ENCODE measurements at places on chromosomes 5 and 9. TPM values are rescaled to one million over a fixed set of nuclear protein-coding genes. Genes with fewer than 3 reads are reported as not detected.

The NXNL2 gene
- total RNA-seq, result not detected

The C5orf34 gene
- total RNA-seq, result 0.73 TPM

The SOX30 gene
- total RNA-seq, result 0.19 TPM

The CBY3 gene
- not detected for total RNA-seq

DNA sequence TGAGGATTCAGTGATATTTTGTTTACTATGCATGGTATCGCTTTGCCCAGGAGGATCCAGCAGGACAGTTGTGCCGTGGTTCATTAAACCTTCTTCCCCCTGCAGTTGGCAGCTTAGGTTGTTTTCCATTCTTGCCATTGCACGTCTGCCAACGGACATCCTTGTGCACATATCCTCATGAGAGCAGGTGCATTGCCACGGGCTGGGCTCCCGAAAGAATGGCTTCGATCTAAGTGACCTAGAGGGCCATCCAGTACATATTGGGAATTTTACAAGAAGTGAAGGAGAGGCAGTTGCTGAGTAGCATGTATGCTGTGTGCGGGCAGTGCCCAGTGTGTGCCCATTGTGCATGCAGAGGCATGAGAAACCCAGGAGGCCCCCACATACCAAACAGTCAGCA, 22.1 kb downstream of the HRH2 start:
- no peak for DNase-seq

GRCh38 chr9:3928590-3928989, 371.3 kb downstream of the GLIS3 start:
- no peak for DNase-seq

GRCh38 chr5:109877670-109878045, 187.9 kb downstream of the MAN2A1 start:
- DNase-seq, result no peak

GRCh38 chr9:110912419-110913291, 125.6 kb downstream of the LPAR1 start:
- no peak for DNase-seq

DNA sequence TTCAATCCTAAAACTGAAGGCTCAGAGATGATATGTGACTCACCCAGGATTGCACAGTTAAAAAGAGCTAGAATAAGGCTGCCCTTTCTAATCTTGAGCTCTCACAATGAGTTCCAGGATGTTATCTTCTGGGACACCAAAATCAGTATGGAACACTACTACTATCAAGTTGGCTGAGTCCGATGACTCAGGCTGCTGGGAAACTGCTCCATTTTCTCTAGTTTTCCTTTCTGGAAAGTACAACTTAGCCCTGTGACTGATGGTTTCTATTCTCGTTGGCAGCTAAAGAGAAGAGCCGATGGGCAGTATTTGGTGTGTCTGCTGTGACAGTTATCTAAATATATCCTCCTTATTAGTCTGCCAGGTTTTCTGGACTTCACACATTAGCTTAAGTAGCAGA, 37.9 kb upstream of the DPYSL3 start:
- DNase-seq, result no peak

DNA sequence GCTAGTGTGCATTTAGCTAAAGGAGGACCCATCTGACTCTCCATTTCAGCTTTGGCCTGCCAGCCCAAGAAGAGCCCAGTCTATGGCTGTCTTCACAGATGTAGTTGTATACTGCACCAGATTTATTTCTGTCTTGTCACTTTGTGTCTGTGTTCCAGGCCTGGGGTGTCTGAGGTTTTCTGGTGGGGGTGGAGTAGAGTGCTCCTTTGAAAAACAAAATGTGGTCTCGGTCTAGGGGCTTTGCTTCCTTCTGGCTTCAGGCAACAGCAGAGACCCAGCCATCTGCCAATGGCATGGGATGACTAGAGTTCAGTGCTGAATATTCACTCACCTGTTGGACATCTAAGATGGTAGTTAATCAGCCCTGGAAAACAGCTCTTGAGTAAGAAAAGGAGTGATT, 10.9 kb downstream of the IGIP start:
- DNase-seq, result no peak

GRCh38 chr5:74556631-74557595, 83.6 kb downstream of the ENC1 start:
- DNase-seq, result no peak

DNA sequence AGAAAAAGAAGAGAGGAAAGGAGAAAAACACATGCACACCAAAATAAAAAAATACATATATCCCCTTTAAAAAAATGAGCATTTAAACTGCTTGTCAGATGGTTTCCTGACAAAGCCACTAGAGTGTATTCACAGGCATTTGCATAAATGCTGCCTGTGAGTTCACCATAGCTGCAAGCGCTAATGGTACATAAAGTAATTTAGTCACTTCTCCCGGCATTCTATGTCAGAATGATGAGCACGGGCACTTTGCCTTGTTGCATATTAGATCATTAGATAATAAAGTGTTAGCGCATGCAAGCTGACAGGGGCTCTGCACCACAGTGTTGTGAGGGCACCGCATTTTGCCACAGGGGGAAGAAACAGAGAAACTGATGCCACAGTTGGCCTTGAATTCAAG, 280.6 kb downstream of the EBF1 start:
- no peak for DNase-seq
